ENCODE measurements at places on chromosomes 5 and 9. TPM values are rescaled to one million over a fixed set of nuclear protein-coding genes. Genes with fewer than 3 reads are reported as not detected.

The PCDHB14 gene
- total RNA-seq, result 0.40 TPM

The CDH6 gene
- total RNA-seq, result not detected

The GTF2H2 gene
- 39.1 TPM for total RNA-seq

The SLC28A3 gene
- total RNA-seq, result not detected

The ZSWIM6 gene
- 0.83 TPM for total RNA-seq

The ANXA1 gene
- 0.20 TPM for total RNA-seq

The PRPF4 gene
- total RNA-seq, result 49.0 TPM

The N4BP3 gene
- total RNA-seq, result not detected

The GPR151 gene
- not detected for total RNA-seq

The AJM1 gene
- total RNA-seq, result 1.1 TPM

- DNase-seq, result no peak
Observed at GRCh38 chr5:124234022-124234769, 512.2 kb downstream of the ZNF608 start.

DNA sequence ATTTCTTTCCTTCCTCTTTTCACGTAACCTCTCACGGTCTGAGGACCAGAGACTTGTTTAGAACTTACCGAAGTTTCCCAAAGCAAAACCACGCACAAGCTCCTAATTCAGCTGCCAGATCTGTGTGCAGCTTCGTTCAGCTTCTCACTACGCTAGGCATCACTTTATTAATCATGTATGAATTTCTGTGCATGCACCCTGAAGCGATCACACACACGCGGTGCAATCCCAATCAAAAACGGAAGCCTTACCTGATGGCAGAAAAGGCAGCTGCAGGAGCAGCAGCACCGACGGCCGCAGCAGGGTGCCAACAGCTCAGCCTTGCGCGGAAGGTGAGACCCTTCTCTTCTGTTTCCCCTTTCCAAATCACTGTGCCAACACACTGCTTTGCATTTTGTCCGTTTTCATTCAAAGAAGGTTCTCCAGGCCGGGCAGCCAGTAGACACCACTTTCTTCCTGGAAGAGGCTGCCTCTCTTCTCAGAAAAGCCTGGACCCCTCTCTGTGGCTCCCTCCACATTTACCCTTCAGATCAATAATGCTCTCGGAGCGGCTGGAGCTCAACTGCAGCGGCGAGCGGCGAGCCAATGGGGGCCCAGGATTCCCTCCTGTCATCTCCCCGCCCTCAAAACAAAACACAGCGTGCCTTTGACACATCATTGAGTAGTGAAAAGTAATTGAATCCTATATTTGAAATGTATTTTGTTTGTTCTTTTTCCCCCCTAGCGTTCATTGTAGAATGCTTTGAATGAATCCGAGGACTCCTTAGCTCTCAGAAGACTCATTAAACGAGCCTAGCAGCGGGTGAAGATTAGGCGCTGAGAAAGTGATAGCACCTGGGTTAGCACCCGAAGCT is at the start of gene CDH12:
Gene CDH12 (minus strand): TSS at position 538 of the 854 bp plus-strand sequence.
- no peak for DNase-seq

DNA sequence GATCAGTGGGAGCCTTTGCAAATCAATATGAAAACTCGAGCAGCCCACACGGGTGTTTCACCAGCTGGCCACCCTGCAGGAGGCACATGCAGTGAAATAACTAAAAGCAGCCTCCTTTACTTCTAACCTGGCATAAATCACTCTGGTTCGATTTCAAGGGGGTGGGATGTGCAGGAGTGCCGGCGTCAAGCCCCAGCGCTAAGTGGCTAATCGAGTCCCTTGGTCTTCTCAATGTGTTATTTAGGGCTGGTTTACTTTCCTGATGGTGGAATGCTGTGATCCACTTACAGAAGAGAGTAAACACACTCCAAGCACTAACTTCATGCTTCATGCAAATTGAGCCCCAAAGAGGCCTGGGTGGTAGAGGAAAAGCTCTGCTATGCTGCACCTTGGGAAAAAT is 109.4 kb downstream of the TMEM174 start:
- DNase-seq, result no peak

DNA sequence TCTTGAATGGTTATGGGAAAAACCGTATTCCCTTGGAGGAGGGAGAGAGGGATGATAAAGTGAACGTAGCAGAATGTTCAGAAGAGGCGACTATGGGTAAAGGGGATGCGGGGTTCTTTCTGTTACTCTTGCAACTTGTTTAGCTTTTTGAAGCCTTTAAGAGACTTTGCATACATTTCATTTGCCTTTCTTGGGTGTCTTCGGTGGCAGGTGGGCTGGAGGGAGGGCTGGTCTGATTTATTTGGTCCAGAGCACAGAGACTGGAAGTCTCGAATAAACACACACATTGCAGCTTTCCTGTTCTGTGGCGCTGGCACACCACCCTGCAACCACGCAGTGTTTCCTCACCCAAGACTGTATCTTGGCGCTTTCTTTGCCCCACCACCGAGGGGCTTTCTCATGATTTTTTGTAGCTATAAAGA is 23.2 kb downstream of the TTF1 start:
- DNase-seq, result no peak

DNA sequence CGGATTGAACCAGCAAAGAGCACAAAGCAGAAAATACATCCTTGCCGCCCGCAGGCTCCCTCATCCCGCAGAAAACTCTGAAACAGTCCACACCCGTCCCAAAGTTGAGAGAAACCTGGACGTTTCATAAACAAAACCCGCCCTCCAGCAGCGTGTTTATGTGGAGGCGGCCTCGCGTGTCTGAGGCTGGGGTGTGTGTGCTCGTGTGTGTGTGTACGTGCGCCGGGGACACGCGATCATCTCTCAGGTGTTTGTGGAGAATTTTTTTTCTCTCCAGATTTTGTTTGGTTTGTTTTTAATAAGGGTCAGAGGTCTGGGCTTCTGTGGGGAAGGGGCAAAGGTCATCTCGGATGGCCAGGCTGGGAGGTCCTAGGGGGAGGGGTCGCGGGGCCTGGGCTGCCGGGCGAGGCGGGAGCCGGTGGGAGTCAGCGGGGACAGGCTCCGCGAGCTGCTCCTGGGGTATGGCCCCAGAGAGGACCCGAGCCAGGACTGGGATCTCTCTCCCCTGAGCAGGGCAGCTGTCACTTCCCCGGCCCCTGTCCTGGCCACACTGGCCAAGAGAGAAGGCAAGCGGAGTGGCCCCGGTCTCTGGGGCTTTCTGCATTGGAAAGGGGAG is 206.4 kb downstream of the C9orf50 start:
- DNase-seq, result peak; percentile 48

GRCh38 chr9:106019039-106019680 is 324.8 kb downstream of the TMEM38B start:
- DNase-seq, result peak; percentile 24

- no peak for DNase-seq
Observed at GRCh38 chr9:69719983-69720382, 39.8 kb downstream of the PTAR1 start.

GRCh38 chr9:1929722-1930244 is 85.4 kb upstream of the SMARCA2 start:
- no peak for DNase-seq

GRCh38 chr5:169838688-169839087 is 141.6 kb downstream of the INSYN2B start:
- no peak for DNase-seq

GRCh38 chr5:64727150-64727549 is 36.8 kb downstream of the SHISAL2B start:
- no peak for DNase-seq

DNA sequence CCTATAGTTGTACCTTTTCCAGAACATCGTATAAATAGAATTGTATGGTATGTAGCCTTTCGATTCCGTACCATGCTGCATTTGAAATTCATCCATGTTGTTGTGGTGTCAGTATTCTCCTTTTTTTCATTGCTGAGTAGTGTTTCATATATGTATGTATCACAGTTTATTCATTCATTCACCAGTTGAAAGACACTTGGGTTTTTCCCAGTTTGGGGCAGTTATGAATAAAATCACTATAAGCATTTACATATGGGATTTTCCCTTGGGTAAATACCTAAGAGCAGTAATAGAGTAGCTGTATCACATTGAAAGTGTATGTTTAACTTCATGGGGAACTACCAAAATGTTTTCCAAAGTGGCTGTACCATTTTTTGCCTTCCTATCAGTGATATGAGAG is 16.1 kb upstream of the FKTN start:
- DNase-seq, result no peak

- DNase-seq, result no peak
Observed at GRCh38 chr9:83724436-83724835, 16.7 kb upstream of the UBQLN1 start.

GRCh38 chr9:69822116-69822750 is 1.6 kb downstream of the CFAP95 start:
- DNase-seq, result no peak

DNA sequence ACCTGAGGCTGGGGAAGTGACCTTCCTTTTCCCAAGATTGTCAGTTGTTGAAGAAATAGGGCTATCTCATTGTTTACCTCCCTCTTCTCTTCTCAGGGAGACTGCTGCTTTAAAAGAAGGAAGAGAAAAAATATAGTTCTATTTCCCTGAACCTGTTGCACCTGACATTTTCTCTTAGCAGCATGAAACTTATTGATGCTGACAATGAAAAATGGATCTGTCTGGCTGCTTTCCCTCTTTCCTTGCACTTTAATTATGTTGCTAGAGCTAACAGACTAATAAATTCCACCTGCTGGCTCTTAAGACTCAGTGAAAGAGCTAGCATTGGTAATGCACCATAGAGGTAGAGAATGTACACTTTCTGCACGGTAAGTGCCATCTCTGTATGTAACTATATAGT is 6.2 kb upstream of the CKMT2 start:
- DNase-seq, result no peak

DNA sequence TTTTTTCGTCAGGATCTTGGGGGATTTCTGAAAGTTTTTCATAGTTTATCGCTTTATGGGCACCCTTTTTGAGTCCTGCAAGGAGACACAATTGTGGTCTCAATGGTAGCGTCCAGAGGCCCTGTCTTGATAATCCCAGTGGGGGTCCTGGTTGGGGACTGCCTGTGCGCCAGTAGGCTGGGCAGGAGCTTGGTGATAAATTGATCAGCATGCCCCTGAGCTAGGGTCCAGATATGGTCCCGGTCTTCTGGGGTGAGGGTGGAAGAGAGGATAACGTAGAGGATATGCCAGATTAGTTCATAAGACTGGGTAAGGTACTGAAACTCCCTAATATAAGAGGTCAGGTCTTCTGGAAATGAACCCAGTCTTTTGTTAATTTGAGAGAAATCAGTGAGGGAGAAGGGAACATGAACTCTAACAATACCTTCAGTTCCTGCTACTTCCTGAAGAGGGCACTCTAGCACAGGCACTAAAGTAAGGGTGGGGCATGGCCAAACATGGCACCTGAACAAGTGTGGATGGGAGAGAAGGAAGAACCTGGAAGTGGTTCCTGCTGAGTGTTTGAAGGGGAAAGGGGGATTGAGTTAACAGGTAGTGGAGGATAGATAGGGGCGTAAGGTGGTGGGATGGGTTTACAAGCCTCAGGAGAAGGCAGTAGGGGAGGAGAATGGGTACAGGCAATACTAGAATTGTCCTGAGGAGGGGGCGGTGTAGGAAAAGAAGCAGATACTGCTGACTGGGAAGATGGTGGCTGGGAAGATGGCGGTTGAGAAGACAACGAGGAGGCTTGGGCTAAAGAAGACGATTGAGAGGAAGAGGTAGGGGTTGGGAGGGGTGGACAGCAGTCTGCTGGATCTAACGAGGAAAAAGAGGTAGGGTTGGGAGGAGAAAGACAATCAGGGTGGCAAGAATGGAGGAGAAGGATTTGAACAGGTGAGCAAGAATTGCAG is 33.8 kb upstream of the ANXA2R start:
- peak; percentile 49 for DNase-seq

GRCh38 chr9:33633636-33634035 is 109.6 kb downstream of the ANKRD18B start:
- no peak for DNase-seq

DNA sequence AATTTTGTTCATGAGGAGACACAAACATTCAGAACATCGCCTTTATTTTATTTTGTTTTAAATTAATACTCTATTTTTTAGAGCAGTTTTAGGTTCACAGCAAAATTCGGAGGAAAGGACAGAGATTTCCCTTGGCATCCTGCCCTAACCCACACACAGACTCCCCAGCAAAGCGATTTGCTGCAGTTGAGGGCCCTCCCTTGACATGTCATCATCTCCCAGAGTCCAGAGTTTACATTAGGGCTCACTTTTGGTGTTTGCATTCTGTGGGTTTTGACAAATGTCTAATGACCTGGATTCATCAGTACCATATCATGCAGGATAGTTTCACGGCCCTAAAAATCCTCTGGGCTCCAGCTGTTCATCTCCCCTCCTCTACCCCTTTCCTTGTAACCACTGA is 33.6 kb upstream of the COL5A1 start:
- DNase-seq, result no peak

DNA sequence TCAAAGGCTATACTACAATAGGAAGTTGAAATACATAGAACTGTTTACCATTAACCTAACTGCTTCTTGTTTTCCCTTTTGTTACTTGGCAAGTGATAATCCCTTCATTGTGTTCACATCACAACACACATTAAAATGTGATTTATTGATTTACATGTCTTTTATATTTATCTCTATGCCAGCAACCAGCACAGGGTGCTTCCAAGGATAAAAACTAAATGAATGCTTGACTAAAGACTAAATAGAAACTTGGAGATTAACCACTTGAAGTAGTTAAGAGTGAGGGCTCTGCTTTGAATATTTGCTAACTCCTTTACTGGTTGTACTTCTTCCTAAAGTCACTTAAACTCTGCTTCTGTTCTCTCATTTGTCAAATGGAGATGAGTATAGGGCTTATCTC is 1730.6 kb downstream of the EFNA5 start:
- DNase-seq, result no peak

DNA sequence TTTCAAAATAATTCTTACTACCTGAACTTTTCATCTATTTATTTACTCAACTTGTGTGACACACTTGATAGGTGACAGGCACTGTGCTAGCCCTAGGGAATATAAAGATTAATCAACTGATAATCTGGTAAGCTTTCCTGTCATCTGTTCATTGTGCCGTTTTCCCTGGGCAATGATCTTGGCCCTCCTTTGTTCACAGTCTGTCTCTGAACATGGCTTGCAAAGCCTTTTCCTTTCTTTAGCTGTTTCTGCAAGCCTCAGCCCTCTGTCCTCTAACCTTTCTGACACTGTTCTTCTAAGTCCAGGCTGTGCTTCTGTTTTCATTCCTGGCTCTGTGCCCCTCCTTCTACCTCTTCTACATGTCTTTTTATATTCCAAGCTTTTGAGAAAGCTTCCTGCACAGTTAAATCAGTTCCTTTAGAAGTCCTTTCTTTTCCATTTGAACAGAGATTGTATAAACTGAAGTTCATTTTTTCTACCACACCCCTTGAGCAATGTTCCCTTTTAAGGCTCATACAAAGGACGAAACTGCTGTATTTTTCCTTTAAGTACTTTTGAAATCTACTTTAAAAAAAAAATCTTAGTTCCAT is 803.0 kb upstream of the ZNF608 start:
- DNase-seq, result no peak

Data from HepG2 (cell line).